ENCODE measurements at places on chromosomes 12 and 14. TPM values are rescaled to one million over a fixed set of nuclear protein-coding genes. Genes with fewer than 3 reads are reported as not detected.

GRIP1 gene
- 0.85 TPM for total RNA-seq

- no peak for DNase-seq
These were observed 17.4 kb upstream of the NXPH4 start for GRCh38 chr12:57199191-57199590.

GOLGA5 gene
- 16.0 TPM for total RNA-seq

GRCh38 chr14:33800735-33801163 is 150.1 kb downstream of the EGLN3 start:
- DNase-seq, result no peak

GRCh38 chr12:111673503-111673902 is 12.3 kb downstream of the BRAP start:
- no peak for DNase-seq
